ENCODE measurements at places on chromosomes 1 and 21. TPM values are rescaled to one million over a fixed set of nuclear protein-coding genes. Genes with fewer than 3 reads are reported as not detected.

SLAMF6 gene
- 2.4 TPM for total RNA-seq

DNA sequence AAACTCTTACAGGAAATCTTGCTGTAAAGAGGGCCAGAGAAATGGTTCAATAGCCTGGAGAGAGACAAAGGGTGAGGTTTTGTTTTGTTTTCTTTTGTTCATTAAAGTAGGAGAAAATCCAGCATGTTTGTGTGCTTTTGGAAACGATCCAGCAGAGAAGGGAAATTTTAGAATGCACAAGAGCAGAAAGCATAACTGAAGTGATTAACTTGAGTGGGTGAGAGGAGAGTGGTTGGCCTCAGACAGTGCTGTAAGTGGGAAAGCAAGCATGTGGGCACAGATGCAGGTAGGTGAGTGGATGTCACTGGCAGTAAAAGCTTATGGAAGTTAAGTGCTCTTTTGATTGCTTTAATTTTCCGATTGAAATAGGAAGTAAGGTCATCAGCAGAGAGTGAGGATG lies 50.2 kb downstream of the EEIG2 start:
- no peak for DNase-seq

GRCh38 chr1:247530785-247531184 lies 5.5 kb downstream of the OR2C3 start:
- DNase-seq = no peak

DNA sequence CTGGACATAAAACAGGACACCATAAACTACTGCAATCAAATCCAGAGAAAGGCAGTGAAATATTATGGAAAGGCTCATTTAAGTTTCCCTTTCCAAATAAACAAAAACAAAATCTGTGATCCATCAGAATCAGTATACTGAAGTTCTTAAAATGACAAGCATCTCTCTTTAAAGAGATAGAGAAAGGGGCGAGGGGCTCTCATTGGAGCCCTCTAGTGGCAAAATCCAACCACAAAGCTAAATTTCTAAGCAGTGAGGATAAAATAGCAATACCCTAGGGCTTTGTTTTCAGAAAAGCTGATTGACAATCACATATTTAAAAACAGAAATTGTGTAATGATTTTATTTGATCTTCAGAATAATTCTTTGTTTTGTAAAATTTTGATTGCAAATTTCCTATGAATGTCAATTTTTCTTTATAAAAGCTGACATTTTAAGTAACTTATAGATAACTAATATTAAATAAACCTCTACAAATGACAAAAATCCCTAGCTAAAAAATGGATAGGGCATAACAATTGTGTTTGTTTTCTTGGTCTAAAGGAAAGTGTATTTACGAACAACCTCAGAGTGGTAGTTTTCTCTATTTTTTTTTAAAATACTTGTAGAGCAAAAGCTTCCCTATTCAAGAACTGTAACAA lies 138.2 kb downstream of the COL24A1 start:
- DNase-seq = no peak

DNA sequence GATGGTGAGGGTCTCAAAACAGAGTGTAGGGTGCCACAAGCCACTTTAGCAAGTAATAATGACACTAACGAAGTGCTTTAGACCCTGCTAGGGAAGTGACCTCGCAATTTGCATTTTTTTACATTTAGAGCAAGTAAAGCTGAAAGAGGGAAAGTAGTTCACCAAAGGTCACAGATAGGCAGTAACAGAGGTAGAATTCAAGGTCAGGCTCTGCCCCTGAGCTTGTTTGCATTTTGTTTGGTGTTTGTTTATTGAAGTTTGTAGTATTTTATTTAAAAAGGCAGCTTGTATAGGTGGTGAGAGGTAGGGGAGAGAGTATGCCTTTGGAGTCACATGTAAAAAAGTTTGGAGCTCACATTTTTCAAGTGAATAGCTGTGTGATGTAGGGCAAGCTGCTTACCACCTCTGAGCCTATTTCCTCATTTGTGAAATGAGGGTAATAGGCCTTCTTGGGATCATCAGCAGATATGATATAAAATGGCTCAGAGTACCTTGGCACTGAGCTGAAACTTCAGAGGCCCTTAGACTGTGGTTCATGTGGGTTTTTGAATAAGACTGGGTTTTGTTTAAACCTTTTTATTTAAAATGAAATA lies 142.5 kb downstream of the TRABD2B start:
- no peak for DNase-seq

DNA sequence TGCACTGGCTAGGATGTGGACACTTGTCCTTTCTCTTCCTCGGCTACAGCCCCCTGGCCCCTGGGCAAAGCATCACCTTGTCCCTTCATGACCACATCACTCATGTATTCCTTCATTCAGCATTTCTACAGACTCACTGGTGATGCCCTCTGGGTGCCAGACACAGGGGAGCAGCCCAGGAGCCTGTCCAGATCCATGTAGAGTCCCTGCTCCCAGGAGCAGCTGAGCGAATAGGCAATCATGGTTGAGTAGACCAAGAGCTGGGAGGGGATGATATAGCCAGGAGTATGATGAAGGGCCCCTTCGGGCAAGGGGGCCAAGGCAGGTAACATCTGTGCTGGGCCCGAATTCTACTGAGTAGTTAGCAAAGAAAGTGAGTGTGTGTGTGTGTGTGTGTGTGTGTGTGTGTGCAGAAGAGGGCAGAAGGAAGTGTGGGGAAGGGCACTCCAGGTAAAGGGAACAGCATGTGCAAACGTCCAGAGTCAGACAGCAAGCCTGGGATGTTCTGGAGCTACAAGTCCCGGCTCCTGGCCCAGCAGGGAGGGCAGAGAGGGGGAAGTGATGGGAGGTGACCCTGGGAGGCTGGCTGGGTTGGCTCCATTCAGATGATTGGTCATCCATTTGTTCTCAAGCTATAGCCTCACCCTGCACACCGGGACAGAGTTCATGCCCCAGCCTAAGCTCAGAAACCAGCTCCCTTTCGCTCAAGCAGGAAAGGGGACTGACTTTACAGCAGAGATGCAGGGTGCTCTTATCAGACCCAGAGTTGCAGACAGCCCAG lies 21.0 kb upstream of the PIK3CD start:
- DNase-seq = no peak

GRCh38 chr1:222991908-222992307 lies 151.1 kb downstream of the TLR5 start:
- DNase-seq = no peak

DNA sequence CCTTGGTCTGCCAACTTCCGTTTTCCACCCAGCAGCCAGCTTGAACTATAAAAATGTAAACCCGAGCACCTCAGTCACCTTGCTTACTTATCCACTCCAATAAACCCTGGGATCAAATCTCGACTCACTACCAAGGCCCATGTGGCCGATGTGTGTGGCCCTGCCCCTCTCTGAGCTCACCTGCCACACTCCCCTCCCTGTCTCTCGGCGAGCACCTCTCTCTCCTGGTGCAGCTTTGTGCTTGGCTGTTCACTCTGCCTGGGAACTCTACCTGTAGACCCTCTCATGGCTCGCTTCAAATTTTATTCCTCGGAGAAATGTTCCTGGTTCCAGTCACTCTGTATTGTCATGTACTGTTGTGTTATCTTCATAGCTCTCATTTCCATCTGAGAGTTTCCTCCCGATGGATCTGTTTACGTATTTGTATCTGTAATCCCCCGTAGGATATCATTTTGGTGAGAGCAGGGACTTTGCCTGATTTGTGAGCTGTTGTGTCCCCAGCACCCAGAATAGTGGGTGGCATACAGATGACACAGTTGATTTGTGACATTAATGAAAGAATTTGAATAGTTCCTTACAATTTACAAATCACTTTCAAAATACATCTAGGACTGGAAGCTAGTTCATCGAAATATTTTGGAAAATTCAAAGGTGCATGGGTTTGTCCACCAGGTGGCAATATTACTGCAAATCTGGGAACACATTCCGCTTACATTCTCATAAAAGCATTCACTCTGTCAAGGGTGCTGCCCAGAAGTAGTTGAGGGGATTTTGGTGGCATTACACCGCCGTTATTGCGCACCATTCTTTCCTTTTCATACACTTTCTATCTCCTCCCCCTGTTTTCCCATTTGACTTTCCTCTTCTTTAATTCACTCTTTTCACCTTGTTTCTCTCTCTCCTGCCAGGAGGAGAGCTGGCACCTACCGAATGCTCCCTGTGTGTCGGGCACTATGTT lies 95.3 kb downstream of the ABCA4 start:
- DNase-seq = no peak

LEPROT gene
- total RNA-seq = 56.4 TPM

- DNase-seq = peak; percentile 43
These were observed 177.7 kb upstream of the HP1BP3 start for GRCh38 chr1:20964540-20965484.

GRCh38 chr1:164756741-164757140 lies 197.8 kb downstream of the PBX1 start:
- no peak for DNase-seq

DNA sequence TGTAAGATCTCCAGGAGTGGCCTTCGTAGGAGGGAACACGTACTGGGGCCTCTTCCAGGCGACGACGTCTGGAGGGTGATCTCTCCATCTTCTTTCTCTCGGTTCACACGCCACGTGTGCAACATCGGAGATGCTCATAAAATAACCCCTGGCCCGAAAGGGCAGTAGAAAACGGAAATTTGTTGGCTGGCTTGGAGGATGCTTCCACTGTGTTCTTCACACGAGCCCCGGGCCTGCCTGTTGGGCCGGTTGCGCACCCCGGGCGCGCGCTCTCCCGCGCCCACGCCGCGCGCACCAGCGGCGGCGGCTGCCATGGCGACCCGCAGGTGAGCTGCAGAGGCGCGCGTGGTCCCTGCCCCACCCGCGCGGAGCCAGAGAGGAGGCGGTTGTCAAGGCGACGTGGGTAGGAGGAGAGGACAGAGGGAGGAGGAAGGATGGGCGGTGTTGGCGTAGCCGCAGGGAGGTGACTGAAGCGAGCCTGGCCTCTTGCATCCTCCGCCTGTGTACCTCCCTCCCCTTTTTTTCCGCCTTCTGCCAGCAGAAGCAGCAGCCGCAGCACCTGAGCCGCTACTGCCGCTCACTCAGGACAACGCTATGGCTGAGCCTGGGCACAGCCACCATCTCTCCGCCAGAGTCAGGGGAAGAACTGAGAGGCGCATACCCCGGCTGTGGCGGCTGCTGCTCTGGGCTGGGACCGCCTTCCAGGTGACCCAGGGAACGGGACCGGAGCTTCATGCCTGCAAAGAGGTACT lies at the start of gene ELAPOR1:
ELAPOR1 (plus strand) TSS at position 526 of the 752 bp plus-strand sequence; CDS start at position 595, 69 bp downstream.
- DNase-seq = peak; percentile 81

GRCh38 chr1:22806584-22806983 lies 95.9 kb downstream of the EPHB2 start:
- DNase-seq = no peak

GRCh38 chr1:99170516-99170915 lies 93.8 kb upstream of the PLPPR4 start:
- DNase-seq = no peak

GRCh38 chr1:183274836-183275235 lies 88.8 kb downstream of the LAMC2 start:
- DNase-seq = no peak

GRCh38 chr1:44759077-44759476 lies 16.3 kb upstream of the RPS8 start:
- DNase-seq = no peak

- DNase-seq = no peak
These were observed 670.0 kb downstream of the NCAM2 start for GRCh38 chr21:21668198-21668597.

DNA sequence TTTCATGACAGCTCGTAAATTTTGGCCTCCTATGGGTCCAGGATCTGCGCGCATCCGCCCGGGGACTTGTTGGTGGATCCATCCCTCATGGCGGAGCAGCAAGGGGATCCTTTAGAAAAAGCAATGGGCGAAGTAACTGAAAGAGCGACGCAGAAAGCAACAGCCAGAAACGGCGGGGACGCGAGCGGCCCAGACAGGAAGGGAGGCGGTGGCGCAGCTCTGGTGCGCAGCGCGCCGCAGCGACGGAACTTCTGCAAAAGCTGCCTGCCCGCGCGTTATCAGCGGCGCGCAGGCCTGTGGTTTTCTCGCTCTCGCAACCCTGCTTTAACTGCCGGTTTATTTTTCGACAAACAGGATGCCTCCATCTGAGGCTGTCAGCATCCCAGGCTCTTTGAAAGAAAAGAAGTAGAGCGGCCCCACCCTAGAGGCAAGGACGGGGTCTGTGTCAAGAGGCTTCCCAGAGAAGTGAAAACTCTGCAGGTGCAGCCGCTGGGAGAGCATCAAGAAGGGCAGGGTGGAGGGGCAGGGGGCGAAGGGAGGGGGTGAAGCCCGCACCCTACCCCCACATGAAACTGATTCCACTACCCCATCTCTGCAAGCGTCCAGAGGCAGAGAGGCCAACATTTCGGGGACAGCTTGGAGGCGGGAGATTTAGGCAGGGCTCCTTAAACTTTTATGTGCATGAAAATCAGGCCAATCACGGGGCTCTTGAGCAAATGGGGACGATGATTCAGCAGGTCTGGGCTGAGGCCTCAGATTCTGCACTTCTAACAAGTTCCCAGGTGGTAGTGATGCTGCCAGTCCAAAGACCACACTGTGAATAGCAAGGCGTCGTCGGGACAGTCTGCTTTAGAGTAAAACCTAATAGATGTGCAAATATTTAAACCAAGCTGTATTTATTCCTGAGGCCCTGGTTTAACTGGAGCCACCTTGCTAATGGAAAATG lies 22.2 kb downstream of the RUNX1 start:
- DNase-seq = peak; percentile 78

GRCh38 chr1:193320270-193320669 lies 133.9 kb upstream of the B3GALT2 start:
- no peak for DNase-seq

- peak; percentile 40 for DNase-seq
These were observed 20.9 kb upstream of the NCMAP start for GRCh38 chr1:24535021-24535424.

DNA sequence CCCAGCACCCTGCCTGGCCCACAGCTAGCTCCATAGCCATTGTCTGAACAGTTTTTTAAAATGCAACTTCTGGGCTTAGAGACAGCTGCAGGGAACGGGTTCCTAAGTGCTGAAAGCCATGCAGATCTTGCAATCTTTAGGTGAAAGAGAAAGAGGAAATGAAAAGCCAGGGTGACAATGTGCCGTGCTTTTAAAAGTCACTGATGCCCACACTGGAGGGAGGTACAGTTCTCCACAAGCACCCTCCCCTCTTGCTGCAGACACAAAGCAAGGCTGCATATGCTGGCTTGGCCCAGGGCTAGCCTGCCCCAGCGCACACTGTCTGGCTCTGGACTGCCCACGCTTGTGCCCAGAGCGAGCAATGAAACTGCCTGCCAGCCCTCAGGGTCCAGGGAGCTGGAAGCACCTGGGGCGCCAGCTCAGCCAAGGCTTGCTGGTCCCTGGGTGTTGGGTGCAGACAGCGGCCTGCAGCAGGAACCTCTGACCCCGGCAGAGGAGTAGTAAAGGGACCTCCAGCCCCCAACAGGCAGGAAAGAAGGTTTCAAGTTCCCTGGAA lies 70.4 kb downstream of the AJAP1 start:
- DNase-seq = no peak
